ENCODE measurements at places on chromosomes 6 and 20.

DNA sequence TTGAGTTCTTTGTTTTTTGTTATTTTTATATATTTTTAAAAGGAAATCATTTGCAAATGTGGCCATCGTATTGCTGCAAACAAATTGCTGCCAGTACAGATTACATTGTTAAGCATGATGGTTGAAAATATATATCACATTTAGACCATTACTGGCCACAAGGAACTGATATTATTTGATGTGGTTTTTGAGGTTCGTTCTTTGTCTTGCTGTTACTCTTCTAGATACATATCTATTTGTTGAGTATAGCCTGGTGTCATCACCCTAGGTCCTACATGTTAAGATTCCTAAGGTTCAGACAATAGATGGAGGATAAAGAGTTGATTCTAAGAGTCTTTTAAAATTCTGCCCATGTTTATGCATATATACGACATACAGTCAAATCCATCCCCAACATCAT, 306.0 kb downstream of the FARS2 start:
- DNase-seq = no peak

DNA sequence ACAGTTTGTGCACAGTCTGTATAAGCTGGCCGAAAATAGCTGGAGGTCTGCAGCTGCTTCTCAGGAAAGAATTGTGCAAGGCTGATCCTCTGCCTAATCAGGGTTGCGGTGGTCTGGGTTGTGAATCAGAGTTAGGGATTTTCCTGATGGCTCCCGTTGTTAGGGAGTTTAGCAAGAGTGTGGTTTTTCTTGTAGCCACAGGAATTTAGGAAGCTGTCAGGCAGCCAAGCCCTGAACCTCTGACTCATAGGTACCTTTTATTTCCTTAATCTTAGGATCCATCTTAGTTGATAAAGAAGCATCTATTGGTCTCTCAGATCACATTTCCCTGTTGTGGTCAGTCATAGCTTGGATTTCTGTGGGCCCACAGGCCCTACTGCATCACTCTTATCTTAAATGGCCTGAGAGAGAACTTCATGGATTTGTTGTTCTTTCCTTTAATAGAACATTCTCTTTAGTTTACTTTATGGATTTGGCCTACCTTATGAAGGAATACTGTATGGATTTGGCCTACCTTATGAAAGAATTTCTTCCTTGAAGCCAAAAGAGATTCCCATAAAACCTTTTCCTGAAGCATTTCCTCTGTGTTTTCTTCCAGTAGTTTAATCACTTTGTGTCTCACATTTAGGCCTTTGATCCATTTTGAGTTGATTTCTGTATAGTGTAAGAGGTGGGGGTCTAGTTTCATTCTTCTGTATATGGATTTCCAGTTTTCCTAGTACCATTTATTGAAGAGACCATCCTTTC, 10.3 kb downstream of the KIF25 start:
- DNase-seq = no peak

GRCh38 chr6:31055441-31055840, 45.2 kb downstream of the MUC22 start:
- DNase-seq = no peak

- DNase-seq = no peak
These were observed 2.5 kb downstream of the PPP1R18 start for GRCh38 chr6:30683980-30684338.

DNA sequence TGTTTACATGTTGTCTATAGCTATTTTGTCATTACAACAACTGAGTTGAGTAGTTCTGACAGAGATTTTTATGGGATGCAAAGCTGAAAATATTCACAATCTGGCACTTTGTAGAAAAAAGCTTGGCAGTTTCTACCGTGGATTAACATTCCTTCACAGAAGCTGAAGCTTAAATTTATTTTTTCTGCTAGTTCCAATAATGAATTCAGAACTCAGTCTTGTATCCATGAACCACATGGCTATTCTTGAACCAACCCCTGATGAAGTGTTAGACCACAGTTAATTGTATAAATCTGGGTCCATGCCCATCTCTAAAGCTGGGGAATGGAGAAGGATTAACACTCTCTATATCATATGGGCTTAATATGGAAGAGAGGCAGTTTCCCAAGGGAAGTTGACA, 743.8 kb upstream of the FLRT3 start:
- DNase-seq = no peak

- DNase-seq = no peak
These were observed 106.3 kb upstream of the GJE1 start for GRCh38 chr6:142026471-142026870.

DNA sequence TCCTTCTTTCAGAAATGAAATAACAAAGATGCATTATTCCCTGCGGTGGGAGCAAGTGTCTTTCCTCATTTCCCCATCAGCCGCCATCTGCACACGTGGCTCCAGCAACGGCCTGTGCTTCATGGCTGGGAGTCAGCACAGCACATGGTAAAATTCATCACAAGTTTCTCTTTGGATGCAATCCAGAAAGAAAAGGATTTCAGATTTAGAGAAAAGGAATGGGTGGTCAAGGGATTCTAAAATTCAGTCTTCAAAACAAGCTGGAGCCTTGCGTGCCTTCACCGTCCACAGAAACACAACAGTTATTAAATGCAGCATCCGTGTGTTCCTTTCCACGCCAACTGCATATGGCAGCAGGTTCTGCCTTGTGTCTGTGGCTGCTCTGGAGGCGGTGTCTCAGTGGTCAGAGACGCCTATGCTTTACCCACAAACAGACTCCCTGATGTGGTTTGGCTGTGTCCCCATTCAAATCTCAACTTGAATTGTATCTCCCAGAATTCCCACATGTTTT, 107.6 kb downstream of the THBS2 start:
- no peak for DNase-seq

- DNase-seq = peak; percentile 15
These were observed 68.0 kb downstream of the PLAGL1 start for GRCh38 chr6:143940011-143940597.

DNA sequence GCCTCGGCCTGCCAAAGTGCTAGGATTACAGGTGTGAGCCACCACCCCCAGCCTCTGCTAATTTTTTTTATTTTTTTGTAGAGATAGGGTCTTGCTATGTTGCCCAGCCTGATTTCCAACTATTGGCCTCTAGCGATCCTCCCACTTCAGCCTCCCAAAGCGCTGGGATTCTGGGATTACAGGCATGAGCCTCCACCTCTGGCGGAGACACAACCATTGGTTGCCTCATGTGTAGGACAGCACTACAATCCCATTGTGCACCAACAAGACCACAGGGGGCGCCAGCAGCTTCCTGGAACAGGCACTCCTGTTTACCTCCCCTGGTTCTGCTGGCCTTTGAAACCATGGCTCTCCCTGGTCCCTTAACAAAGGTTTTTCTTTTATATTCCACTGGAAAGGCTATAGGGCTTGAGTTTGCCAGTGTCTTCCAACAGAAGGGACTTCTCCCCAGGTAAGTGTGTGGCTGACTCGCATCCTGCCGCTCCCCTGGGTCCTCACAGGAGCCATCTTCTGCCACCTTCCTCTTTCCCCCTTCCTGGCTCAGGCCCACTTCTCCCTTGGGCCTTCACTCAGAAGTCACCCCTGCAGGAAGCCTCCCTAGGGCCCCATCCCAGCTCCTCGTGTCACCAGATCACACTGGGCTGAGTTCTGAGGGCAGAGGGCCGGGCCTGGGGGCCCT, 39.2 kb upstream of the TLDC2 start:
- DNase-seq = no peak

DNA sequence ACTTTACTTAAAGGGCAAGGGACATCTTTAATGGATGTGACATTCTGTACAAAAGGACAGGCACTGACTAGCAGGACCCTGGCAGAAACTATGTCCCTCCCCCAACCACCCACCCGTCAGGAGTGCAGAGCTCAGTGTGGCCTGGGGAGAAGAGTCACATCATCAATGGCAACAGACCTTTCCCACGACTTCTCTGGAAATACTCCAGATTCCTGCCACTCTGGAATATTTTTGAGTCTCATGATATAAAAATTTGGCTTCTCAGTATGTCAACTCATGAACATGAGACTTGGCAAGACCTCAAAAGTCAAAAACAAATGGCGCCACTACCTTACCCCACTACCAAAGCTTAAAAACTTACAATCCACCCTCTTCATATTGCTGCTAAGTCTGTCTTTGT, 118.3 kb downstream of the SLC23A2 start:
- DNase-seq = no peak

DNA sequence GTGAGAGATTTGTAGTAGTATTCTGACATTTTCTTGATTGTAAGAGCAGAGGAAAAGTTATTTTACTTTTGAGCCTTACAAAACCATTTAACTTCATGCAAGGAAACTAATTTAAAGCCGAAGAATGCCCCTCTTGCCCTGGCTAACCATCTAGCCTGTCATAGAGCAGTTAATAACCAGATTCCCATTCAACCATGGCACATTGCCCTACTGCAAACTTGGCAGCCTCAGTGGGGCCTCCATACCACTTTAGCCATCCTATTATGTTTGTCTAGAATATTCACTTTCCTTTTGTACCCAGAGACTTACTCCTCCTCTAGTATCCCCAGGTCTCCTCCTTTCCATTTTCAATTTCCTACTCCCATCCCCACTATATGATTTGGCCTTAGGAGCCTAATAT, 230.9 kb downstream of the TBC1D7 start:
- DNase-seq = no peak

DNA sequence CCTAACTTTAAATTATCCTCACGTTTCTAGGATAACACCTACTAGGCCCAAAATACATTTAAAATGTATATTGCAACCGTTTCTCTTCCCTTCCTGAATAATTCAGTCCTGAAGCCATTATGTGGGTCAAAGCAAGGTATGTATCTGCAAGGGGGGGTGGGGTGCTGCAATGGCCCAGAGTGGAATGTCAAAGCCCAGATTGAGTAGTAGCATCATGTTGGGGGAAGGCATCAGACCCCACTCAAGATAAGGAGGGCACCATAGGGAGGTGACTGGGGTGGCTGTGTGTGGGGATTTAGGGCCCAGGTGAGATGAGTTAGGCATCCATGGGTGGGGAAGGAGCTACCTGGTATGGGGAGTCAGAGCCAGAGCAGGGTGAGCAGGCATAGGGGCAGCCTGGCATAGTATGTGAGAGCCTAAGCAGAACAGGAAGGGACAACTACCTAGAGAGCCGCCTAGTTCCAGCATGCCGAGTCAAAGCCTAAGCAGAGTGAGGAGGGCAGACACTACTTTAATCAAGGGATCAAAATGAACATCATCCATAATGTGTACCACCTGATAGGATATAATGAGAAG, 48.2 kb downstream of the ZNF292 start:
- DNase-seq = no peak

DNA sequence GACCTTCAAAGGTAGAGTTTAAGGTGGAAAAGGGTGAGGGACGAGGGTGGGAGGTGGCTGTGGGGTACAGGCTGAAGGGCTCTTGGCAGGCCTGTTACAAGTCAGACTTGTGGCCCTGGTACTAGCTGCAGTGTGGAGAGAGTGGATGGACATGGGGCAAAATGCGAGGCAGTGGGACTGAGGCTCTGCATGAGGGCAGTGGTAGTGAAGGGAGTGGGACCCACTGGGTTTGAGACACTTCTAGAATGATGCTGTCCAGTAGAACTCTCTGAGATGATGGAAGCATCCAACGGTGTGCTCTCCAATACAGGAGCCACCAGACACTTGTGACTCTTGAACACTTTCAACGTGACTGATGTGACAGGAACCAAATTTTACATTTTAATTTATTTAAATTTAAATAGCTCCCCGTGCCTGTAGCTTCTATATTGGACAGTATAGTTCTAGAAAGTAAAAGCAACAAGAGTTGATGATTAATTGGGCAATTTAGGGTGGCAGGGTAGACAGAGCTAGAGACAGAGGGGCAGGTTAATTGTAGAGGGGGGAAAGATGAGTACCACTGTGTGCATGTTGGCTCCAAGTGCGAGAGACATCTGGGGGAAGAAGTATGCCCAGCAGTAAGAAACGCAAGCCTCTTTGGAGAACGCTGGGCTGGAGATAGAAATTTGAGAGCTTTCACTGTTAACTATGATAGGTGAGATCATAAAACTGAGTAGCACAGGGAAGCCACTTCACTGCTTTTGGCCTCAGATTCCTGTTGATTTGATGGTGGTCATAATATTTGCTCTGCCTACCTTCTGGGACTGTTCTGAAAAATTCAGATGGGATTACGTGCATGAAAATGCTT, 77.5 kb downstream of the TXNDC5 start:
- no peak for DNase-seq

DNA sequence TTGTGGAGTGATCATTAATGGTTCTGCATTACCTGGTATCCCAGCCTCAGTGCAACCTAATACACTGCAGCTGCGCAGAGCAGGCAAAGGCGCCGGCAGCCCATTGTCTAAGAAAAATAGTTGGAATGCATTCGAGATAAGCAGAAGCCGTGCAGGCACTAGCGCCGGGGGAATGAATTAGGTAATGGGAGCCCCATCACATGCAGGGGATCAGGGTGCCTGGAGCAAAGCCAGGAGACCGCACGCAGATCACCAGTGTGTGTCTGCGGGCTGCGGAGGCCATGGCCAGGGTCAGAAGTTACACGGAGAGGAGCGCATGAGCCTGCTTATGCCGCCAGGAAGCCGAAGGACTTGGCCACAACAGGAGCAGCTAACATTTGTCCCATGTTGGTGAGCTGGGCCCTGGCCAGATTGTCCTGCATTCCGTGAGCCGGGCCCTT, 156.8 kb downstream of the DLL1 start:
- DNase-seq = no peak

All from stimulated activated CD8-positive, alpha-beta memory T cell treated with anti-CD3 and anti-CD28 coated beads, Interleukin-4, amount 100 ng/mL, for 1 hour (primary cell).